CD4-positive, alpha-beta T cell treated with Interferon gamma for 1 hour (primary cell): ENCODE measurements at places on chromosomes 16 and 17.

DNA sequence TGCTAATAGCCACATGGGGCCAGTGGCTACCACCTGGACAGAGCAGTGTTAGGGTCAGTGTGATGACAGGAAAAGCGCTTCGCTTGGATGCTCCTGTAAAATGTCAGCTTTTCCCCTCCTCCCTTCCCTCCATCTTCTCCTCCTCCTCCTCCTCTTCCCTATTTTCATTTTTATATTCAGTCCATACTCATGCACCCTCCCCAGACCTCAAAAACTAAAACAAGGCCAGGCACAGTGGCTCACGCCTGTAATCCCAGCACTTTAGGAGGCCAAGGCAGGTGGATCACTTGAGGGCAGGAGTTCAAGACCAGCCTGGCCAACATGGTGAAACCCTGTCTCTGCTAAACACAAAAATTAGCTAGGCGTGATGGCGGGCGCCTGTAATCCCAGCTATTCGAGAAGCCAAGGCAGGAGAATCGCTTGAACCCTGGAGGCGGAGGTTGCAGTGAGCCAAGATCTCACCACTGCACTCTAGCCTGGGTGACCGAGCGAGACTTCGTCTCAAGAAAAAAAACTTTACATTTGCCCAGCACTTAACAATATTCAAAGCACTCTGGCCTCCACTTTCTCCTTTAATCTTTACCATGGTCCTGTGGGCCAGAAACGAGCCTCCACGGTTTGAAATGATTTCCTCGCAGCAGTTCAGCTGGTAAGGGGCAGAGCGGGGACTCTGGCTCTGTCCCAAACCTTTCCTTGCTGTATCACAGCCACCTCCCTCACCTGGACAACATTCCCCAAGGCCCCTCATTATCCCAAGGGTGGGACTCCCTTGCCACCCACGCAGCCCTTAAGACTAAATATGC lies 21.8 kb downstream of the ANKRD40 start:
- no peak for DNase-seq

DNA sequence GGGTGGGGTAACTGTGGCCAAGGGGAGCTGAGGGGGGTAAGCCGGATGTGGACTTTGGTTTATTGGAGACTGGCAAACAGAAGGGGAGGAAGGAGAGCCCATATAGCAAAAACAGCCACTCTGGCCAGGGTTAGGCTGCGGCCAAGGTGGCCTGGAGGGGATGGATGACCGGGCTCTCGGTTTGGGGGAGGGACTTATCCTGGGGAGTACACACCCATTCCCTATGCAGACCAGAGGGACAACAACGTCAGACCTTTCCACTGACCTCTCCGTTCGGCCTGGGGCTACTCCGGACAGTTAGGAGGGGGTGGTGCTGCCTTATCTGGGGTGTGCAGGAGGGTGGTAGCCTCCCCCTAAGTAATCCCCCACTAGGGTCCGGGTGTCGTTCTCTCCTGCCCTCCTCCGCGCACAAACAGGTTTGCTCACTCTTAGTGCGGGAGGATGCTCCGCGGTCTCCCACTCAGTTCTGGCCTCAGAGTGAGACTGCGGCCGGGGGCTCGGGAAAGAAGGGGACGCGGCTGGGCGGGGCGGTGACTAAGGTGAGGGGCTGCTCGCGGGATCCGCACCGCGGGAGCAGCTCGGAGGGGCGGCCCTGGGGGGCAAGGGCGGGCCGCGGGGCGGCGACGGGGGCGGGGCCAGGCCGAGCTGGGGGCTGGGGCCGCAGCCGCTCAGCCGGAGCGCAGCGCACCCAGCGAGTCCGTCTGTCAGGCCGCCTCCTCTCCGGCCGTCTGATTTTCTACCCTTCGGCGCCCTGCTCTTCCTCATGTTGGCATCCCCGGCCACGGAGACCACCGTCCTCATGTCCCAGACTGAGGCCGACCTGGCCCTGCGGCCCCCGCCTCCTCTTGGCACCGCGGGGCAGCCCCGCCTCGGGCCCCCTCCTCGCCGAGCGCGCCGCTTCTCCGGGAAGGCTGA lies at the start of gene WNK4:
Gene WNK4 (plus strand): TSS at position 675 of the 915 bp plus-strand sequence. CDS start 89 bp downstream, at position 764.
- DNase-seq = no peak

DNA sequence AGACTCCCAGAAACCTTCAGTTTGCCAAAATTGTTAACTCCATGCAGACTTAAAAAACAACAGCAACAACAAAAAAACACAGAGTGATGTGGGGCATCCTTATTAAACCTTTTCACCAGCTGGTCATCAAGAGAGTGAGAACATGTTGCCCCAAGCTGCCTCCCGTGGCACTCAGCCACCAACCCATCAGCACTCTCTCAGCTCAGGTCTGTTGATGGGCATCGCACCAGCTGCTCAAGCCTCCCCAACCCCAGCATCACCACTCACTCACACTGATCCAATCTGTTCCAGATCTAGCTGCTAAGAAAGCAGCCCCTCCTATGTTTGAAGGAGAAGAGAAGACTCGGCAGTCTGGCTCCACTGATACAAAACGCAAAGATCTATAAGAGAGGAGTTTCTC lies 46.8 kb downstream of the SLC39A11 start:
- DNase-seq = no peak

GRCh38 chr17:21279582-21279981 lies 4.9 kb upstream of the MAP2K3 start:
- DNase-seq = no peak

- DNase-seq = no peak
These were observed 59.2 kb downstream of the TEX14 start for GRCh38 chr17:58632324-58633314.

- no peak for DNase-seq
These were observed 16.0 kb upstream of the JPH3 start for GRCh38 chr16:87586201-87586782.

DNA sequence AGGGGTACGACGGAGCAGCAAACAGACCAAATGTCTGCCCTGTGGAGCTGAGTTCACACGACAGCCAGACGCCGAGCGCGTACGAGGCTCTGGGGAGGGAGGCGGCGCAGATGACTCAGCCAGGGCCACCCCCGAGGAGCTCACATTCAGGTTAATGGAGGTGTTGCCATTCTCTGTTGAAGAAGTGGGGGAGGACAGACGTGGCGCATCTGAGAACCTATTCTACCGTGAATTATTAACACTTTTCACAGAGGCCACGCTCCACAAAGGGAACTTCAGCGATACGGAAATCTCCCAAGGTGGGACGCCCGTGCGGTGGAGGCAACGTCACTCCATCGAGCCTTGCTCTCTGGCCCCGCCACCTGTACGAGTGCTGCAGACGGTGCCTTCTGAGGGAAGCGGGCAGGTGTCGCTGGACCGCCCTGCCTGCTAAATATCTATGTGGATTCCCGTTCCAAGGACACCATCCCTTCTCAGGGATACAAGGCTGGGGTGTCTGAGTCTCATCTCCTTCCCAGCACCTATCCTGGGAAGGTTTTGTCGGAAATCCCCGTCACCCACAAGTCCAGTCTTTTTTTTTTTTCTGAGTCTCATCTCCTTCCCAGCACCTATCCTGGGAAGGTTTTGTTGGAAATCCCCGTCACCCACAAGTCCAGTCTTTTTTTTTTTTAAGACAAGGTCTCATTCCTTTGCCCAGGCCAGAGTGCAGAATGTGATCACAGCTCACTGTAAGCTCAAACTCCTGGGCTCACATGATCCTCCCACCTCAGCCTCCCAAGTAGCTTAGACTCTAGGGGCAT lies 19.0 kb downstream of the ABR start:
- no peak for DNase-seq

- DNase-seq = no peak
These were observed 400 bp downstream of the HCFC1R1 start for GRCh38 chr16:3023415-3023668.

- no peak for DNase-seq
These were observed 15.7 kb downstream of the ETV4 start for GRCh38 chr17:43530288-43531081.

DNA sequence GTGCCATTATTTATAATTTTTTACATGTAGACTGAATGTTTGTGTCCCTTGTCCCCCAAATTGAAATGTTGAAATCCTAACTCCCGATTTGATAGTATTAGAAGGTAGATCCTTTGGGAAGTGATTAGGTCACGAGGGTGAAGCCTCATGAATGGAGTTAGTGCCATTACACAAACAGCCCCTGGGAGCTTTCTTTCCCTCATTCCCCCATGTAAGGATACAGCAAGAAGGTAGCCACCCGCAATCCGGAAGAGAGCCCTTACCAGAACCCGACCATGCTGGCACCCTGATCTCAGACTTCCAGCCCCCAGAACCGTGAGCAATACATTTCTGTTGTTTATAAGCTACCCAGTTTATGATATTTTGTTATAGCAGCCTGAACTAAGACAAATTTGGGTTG lies 143.2 kb downstream of the NPIPB5 start:
- DNase-seq = no peak

GRCh38 chr17:1873418-1873817 lies 43.6 kb downstream of the RPA1 start:
- DNase-seq = no peak

DNA sequence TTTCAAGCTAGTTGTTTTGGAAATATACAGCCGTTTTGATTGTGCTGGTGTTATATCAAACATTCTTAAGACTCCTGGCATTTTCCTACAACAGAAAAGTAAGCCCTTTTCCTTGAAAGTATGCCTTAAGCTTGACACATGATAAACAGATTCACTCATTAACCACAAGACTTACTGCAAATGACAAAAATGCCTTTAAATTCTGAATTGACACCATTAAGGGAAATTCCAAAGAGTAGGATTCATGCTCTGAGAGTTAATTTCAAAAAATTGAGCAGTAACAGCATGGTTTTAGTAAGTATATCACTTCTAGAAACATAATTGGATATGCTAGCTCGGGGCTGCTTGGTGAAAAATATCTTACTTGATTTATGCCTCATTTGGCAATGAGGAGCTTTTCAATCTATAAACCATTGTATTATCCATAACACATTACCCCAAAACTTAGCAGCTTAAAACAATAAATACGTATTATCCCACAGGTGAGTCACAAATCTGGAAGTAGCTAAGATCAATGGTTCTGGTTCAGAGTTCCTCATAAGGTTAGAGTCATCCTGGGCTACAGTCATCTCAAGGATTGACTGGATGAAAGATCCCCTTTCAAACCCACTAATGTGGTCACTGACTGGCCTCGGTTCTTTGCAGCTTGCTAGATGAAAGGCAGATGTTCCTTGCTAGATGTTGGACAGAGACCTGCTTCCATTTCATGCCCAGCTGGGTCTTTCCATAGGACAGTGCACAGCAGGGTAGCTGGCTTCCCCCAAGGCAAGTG lies 8.2 kb upstream of the PHAF1 start:
- no peak for DNase-seq

DNA sequence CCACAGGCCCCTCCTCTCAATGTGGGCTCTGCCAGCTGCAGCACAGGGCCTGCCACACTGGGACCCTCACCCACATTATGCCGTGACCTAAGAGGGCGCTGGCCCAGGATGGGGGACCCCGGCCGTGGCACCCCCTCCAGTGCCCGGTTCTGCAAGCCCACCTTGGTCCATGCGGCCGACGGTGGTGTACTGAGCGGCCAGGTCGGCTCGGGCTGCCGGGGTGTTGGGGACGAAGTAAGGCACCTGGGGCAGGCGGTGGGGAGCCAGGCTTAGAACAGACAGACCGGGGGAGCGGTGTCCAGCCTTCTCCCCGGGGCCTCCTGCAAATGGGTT lies 6.5 kb downstream of the SGSH start:
- no peak for DNase-seq

GRCh38 chr16:87582216-87582965 lies 19.9 kb upstream of the JPH3 start:
- DNase-seq = no peak

DNA sequence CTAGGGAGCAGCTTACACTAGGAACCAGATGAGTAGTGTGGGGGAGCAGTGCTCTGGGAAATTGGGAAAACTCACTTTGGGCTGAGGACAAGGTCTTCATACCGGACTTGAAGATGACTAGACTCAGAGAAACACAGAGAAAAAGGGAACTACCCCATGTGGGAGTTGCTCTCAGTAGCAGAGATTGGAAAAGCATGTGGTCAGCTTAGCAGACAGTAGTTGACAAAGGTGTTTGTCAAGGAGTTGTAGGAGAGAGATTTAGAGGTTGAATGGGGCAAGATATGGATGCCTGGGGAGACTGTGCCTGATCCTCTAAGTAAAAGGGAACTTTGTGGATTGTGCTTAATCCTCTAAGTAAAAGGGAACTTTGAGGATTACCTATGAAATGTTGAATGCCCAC lies 194.5 kb upstream of the COX10 start:
- no peak for DNase-seq

DNA sequence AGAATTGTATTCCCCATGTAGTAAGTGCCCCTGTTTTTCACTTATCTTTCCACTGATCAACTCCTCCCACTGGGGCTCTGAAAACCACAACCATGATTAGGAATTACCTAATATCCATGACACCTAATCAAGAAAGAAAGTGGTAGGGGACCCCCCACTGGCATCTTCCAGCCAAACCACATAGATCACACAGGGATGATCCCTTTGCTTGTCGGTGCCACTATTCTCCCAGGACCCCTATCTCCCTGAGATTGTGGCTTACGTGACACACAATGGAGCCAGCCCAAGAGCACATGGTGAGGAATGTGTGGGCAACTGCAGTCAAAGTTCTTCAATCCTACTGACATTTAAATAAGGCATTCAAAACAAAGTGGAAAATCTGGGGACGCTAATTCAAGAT lies 17.6 kb upstream of the DNAH9 start:
- DNase-seq = no peak

DNA sequence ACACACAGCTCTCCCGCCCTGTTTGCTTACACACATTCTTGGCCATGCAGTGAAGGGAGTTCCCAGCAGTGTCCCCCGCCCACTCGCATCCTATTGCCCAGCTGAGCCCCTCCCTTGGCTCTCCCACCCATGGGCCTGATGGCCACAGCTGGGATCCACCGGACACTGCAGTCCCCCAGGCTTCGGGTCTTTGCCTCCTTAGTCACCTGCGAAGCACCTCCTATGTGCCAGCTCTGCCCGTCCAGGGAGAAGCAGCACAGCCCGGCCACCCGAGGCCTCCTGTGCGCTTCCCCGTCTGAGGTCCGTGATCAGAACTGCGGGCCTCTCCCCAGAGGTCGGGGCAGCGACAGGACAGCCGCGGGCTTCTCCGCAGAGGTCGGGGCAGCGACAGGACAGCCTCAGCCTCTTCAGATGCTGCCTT lies 136.9 kb downstream of the BANP start:
- no peak for DNase-seq

DNA sequence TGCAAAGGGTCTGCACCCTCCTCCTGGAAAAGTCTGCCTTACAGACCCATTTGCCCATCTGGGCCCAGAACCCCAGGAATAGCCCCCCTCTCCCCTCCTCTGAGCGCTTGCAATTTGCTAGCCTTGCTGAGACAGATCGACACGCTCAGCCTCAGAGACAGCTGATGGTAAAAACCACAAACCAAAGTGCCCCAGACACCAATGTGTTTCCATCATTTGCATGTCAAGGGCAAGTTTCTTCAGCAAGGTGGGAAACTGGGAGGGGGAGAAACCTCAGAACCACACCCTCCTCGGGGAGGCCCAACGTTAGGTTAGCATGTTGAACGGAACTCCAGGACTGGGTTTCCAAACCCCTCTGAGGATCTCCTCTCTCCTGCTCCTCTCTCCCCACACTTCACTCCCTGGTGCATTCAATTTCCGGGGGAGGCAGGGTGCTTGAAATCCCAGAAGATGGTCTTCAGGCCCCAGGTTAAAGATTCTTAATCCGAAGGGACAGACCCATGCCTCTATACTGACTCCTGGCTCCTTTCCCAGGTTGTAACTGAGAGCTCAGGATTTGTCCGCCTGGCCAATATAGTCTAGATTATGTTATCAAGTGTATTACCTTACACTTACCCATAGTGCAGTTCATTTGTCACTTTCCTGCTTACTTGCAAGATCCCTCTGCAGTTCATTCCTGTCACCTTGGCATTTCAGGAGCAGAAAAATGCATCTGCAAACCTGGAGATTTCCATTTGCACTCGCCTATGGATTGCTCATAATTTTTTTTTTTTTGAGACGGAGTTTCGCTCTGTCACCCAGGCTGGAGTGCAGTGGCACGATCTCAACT lies 1.3 kb upstream of the CUEDC1 start:
- DNase-seq = peak; percentile 19
